ENCODE measurements at places on chromosomes 11 and 22. TPM values are rescaled to one million over a fixed set of nuclear protein-coding genes. Genes with fewer than 3 reads are reported as not detected.

Gene TMPRSS6
- total RNA-seq = not detected

GRCh38 chr11:119125821-119126220, 4.4 kb downstream of the HINFP start:
- H3K27me3 ChIP-seq = no peaks in the 10 kb centered on the region
- H3K4me1 ChIP-seq = peaks cover 20% of the 10 kb centered on the region
- H3K4me3 ChIP-seq = no peak overlapping the region
- no peak overlapping the region for H3K27ac ChIP-seq
- H3K36me3 ChIP-seq = no peaks in the 10 kb centered on the region

Gene PACSIN3
- 129 TPM for total RNA-seq

Gene WNT11
- 2.9 TPM for total RNA-seq

DNA sequence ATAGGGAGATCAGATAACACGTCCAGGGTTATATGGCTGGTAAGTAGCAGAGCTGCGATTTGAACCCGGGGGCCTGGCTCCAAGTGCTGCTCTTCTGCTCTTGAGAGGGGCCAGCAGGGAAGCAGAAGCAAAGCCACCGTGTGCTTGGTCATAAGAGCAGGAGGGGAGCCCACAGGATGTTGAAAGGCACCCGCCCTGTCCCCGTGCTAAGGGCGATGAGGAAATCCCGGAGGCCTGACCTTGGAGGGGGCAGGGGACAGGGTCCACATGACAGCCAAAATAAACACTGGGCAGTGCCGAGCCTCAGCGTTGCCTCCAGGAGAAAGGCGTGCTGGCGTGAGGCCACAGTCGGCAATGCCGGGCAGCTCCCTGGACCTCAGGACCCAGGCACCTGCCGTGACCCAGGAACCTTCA, 28.8 kb downstream of the TOM1 start:
- peaks cover 14% of the 10 kb centered on the region for H3K4me1 ChIP-seq
- peaks cover 71% of the 10 kb centered on the region for H3K36me3 ChIP-seq
- no peaks in the 10 kb centered on the region for H3K27me3 ChIP-seq
- H3K27ac ChIP-seq = peak overlapping the region; percentile 98
- H3K4me3 ChIP-seq = no peak overlapping the region

DNA sequence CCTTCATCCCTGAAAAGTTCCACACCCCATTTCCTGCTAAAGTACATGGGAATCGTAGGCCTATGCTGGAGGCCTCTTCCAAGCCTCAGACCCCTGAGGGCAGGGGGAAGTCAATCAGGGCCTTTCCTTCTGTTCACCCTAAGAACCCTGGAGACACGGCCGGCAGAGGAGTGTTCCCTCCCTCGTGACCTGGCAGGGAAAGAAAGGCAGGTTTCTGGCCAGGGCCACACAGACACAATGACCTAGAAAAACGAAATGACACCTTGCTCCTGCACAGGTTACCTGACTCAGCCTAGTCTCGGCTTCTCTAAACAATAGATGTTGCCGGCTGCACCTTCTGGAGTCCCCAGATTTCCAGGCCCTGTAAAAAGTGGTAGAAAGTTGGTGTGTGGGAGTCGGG, 60.6 kb upstream of the CADM1 start:
- H3K27me3 ChIP-seq = no peaks in the 10 kb centered on the region
- H3K4me3 ChIP-seq = no peak overlapping the region
- H3K4me1 ChIP-seq = no peaks in the 10 kb centered on the region
- H3K36me3 ChIP-seq = no peaks in the 10 kb centered on the region

Gene SCUBE1
- 0.20 TPM for total RNA-seq

Gene SCN3B
- 3.0 TPM for total RNA-seq

Gene ST14
- total RNA-seq = 1.5 TPM

Gene RIMBP3B
- total RNA-seq = not detected

Gene KCNC1
- 0.10 TPM for total RNA-seq

- no peaks in the 10 kb centered on the region for H3K27me3 ChIP-seq
- H3K36me3 ChIP-seq = peaks cover 3% of the 10 kb centered on the region
- H3K4me1 ChIP-seq = peaks cover 35% of the 10 kb centered on the region
- peak within 1 kb of the TSS; percentile 77 for H3K4me3 ChIP-seq
- H3K27ac ChIP-seq = peak within 1 kb of the TSS; percentile 97
Measured at GRCh38 chr11:694563-695287, at the start of gene DEAF1. Gene DEAF1 (minus strand): TSS chr11:695222. CDS start chr11:695047, 175 bp downstream.

- H3K4me1 ChIP-seq = no peaks in the 10 kb centered on the region
- no peak overlapping the region for H3K27ac ChIP-seq
- H3K27me3 ChIP-seq = no peaks in the 10 kb centered on the region
- no peak for DNase-seq
Measured at GRCh38 chr22:20406686-20407408, 12.9 kb downstream of the ZNF74 start.

GRCh38 chr11:74620531-74620930, 28.1 kb downstream of the POLD3 start:
- DNase-seq = no peak
- no peak overlapping the region for H3K4me3 ChIP-seq
- H3K27me3 ChIP-seq = no peaks in the 10 kb centered on the region

DNA sequence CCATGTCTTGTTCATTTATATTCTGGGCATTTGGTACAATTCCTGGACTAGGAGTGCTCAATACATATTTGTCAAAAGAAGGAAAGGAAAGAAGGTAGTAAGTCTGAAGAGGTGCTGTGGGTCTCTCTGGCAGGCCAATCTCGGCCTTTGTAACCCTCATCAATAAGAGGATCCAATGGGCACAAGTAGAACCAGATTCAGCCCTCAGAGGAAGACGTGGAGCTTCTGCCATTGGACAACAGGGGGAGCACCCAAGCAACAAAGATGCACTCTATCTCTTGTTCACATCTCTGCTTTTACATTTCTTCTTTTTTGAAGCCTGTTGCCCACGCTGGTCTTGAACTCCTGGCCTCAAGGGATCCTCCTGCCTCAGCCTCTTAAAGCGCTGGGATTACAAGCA, 2.2 kb upstream of the VPS11 start:
- no peak overlapping the region for H3K27ac ChIP-seq
- H3K4me3 ChIP-seq = no peak overlapping the region
- no peaks in the 10 kb centered on the region for H3K27me3 ChIP-seq
- H3K36me3 ChIP-seq = peaks cover 10% of the 10 kb centered on the region
- no peak for DNase-seq
- H3K4me1 ChIP-seq = peaks cover 32% of the 10 kb centered on the region

Gene ROBO3
- total RNA-seq = 0.88 TPM

Gene OSM
- total RNA-seq = 0.53 TPM

Gene FREY1
- total RNA-seq = not detected

- no peaks in the 10 kb centered on the region for H3K36me3 ChIP-seq
- no peaks in the 10 kb centered on the region for H3K4me1 ChIP-seq
- H3K27me3 ChIP-seq = no peaks in the 10 kb centered on the region
- DNase-seq = no peak
- no peak overlapping the region for H3K4me3 ChIP-seq
Measured at GRCh38 chr11:24375351-24375750, 121.5 kb upstream of the LUZP2 start.

- H3K4me1 ChIP-seq = no peaks in the 10 kb centered on the region
- H3K27ac ChIP-seq = no peak overlapping the region
- no peaks in the 10 kb centered on the region for H3K27me3 ChIP-seq
- DNase-seq = no peak
- H3K4me3 ChIP-seq = no peak overlapping the region
- no peaks in the 10 kb centered on the region for H3K36me3 ChIP-seq
Measured at GRCh38 chr11:69976794-69977193, 101.3 kb upstream of the ANO1 start.

Gene KCNK4
- not detected for total RNA-seq

Gene CCDC116
- total RNA-seq = not detected

Gene CCDC34
- 0.24 TPM for total RNA-seq

Gene SNX15
- total RNA-seq = 31.8 TPM

Gene SMC1B
- total RNA-seq = not detected

GRCh38 chr11:43907028-43907975, 26.7 kb downstream of the ALKBH3 start:
- no peak overlapping the region for H3K4me3 ChIP-seq
- peaks cover 21% of the 10 kb centered on the region for H3K4me1 ChIP-seq
- peaks cover 25% of the 10 kb centered on the region for H3K36me3 ChIP-seq
- no peak overlapping the region for H3K27ac ChIP-seq

DNA sequence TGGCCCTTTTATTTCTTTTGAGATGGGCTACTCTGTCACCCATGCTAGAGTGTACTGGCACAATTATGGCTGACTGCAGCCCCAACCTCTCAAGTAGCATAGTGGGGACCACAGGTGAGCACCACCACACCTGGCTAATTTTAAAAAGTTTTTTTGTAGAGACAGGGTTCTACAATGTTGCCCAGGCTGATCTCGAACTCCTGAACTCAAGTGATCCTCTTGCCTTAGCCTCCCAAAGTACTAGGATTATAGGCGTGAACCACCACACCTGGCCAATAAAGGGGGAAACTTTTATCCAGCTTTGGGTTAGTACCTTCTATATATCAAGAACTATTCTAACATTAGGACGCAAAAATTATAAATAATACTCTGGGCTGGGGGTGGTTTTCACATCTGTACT, 52.1 kb downstream of the MAPK1 start:
- H3K27ac ChIP-seq = no peak overlapping the region
- H3K27me3 ChIP-seq = no peaks in the 10 kb centered on the region
- DNase-seq = no peak
- peaks cover 54% of the 10 kb centered on the region for H3K4me1 ChIP-seq
- H3K36me3 ChIP-seq = no peaks in the 10 kb centered on the region

GRCh38 chr11:2512431-2513407, 67.9 kb downstream of the KCNQ1 start:
- no peak for DNase-seq
- no peak overlapping the region for H3K4me3 ChIP-seq
- H3K27ac ChIP-seq = no peak overlapping the region
- H3K27me3 ChIP-seq = no peaks in the 10 kb centered on the region
- H3K4me1 ChIP-seq = no peaks in the 10 kb centered on the region
- H3K36me3 ChIP-seq = no peaks in the 10 kb centered on the region

DNA sequence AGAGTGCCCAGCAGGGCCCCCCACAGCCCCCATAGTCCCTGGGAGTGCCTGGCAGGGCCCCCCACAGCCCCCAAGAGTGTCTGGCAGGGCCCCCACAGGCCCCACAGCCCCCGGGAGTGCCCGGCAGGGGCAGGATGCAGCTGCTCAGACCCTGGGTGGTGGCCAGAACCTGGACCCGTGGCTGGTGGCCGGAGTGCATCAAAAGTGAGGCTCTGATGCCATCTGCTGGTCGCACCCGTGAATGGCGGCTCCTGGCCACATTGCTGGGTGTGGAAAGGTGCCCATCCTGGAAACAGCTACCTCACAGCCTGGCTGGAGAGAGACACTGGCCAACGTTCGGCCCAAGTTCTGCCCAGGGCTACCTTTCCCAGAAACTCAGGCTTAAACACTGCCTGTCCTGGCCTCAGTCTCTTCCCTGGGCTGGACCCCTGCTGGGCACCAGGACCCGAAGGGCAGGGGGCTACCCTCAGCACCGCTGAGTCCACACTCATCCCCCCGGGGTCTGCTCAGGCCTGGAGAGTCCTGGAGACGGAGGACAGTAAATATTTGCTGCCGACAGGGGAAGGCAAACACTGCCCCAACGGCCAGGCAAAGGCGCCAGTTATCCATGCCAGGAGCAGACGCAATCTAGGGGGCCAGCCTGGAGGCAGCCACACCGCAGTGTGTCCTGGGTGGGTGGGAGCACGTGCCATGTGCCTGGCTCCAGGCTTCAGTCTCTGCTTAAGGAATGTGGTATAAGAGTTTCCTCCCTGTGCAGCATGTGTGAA, 4.4 kb downstream of the INS start:
- H3K4me1 ChIP-seq = peaks cover 3% of the 10 kb centered on the region
- H3K4me3 ChIP-seq = no peak overlapping the region
- H3K27me3 ChIP-seq = no peaks in the 10 kb centered on the region
- H3K36me3 ChIP-seq = no peaks in the 10 kb centered on the region

Gene TMEM121B
- 0.27 TPM for total RNA-seq

Gene EFCAB6
- 0.49 TPM for total RNA-seq

Gene PTPRCAP
- 1.4 TPM for total RNA-seq

DNA sequence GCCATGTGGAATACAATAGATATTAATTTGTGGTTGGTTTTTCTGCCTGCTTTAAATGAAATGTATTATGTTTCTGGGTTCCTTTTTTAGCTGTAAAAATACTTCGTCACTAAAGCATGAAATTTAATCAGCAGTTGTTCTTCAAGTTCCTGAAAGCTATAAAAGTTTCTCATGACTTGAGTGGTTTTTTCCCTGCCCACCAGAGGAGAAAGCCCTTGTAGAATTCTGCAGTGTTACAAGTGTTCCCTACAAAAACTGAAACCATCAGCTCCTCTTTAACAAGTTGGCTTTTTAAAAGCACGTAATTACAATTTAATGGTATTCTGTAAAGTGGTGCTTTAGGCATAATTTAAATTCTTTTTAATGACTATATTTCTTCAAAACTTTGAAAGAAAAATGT, 56.2 kb downstream of the PANX1 start:
- DNase-seq = no peak
- no peak overlapping the region for H3K27ac ChIP-seq
- no peaks in the 10 kb centered on the region for H3K4me1 ChIP-seq
- H3K36me3 ChIP-seq = no peaks in the 10 kb centered on the region
- no peak overlapping the region for H3K4me3 ChIP-seq
- no peaks in the 10 kb centered on the region for H3K27me3 ChIP-seq

Gene TRIM6
- 0.35 TPM for total RNA-seq

DNA sequence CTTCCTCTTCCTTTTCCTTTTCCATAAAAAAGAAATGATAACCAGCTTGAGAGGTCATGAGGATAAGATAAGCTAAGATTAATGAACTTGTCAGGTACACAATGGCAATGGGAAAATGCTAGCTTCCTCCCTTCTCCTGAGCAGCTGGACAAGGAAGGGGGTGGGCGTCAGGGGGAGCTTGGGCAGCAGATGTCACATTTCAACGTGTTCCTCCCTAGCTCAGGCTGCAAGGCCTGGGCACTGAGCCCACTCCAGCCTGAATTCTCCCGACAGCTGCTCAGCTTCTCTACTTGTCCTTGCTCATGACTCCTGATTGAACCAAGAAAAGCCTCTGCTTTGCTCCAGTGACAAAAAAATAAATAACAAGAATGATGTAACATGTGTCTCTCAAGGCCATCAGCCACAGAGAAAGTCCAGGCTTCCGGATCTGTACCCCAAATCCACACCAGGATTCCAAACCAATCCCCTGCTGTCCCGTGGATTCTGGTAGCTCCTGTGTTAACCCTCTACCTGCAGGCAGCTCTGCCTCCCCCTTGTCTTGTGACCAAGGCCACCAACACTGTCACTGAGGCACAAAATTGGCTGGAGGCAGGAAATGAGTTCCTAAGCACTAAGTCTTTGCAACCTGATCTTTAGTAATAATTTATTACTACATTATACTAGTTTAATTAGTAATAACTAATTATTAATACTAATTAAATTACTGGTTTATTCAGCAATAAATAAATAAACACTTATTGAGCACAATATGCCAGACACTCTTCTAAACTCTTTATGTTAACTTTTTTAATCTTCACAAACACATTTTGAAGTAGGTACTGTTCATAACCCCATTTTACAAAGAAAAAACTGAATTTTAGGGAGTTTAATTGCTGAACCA, 146.5 kb downstream of the CCDC34 start:
- H3K4me3 ChIP-seq = peak overlapping the region; percentile 11
- peak; percentile 50 for DNase-seq

DNA sequence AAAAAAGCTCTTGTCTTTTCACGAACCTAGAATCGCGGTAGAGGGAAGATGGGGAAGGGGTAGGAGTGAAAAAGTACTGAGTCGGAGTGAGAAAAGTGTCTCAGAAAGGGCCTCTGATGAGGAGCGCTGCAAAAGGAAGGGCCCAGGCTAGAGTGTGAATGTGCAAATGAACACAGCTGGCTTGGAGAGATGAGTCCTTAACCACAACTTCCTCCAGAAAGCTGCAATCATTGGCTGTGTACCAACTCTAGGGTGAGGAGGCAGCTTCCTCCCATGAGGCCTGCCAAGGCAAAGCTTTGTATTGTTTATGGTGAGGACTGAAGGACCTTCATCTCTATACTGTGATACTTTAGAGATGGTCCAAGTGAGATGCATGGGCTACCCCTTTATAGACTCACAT, 566.9 kb upstream of the ANO5 start:
- H3K4me3 ChIP-seq = no peak overlapping the region
- H3K36me3 ChIP-seq = no peaks in the 10 kb centered on the region
- H3K27me3 ChIP-seq = no peaks in the 10 kb centered on the region
- no peak overlapping the region for H3K27ac ChIP-seq
- DNase-seq = peak; percentile 18
